ENCODE measurements at places on chromosomes 1 and 21. TPM values are rescaled to one million over a fixed set of nuclear protein-coding genes. Genes with fewer than 3 reads are reported as not detected.
A peak's percentile ranks its signal among the peaks of the same experiment; 100 is the strongest.

DNA sequence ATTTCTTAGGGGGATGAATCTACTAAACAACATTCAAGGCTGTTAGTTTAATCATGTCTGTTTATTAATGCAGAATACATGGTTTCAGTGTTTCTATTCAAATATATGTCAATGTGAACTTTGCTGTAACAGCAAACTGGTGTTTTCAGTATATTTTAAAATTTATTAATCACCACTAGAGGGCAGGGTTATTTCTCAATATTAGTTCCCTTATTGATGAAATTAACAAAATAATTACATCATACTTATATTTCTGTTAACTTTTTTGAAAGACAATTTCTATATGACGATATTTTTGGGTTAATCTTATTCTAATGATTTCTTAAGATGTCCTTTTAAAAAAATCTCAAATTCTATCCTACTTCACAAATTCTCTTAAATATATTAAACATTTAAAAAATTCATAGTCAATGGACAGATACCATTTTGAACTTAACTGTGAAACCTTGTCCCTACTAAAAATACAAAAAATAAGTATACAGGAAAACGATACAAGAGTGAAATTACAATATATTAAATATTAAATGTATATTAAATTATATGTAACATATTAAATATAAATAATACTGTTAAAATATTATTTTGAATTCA is 1034.1 kb upstream of the PRMT6 start:
- DNase-seq: peak; percentile 28

GRCh38 chr1:151790940-151791651 is 796 bp upstream of the TDRKH start:
- DNase-seq: peak; percentile 37

GRCh38 chr1:234539666-234540403 is 60.9 kb upstream of the TARBP1 start:
- DNase-seq: no peak

Gene TCHH
- total RNA-seq: 0.27 TPM

DNA sequence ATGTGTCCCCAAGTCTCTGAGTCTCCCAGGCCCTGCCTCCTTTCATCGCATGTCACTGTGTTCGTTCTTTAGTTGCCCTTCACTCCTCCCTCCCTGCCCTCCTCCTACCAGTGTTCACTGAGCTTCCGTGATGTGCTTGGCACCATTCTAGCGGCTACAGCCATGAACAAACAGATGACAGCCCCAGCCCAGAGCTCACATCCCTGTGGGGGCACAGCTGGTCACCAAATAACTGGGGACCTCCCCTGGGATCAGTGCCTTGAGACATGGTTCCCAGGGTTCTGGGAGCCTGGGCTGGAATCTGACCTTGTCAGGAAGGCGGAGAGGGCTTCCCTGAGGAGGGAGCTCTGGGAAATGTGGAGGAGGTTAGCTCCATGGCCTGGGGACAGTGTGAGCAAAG is 320.7 kb downstream of the PTPRU start:
- no peak for DNase-seq

Gene FCAMR
- not detected for total RNA-seq

- DNase-seq: no peak
Observed at GRCh38 chr1:16243215-16243610, 6.2 kb upstream of the CPLANE2 start.

Gene MAP3K21
- 2.3 TPM for total RNA-seq

DNA sequence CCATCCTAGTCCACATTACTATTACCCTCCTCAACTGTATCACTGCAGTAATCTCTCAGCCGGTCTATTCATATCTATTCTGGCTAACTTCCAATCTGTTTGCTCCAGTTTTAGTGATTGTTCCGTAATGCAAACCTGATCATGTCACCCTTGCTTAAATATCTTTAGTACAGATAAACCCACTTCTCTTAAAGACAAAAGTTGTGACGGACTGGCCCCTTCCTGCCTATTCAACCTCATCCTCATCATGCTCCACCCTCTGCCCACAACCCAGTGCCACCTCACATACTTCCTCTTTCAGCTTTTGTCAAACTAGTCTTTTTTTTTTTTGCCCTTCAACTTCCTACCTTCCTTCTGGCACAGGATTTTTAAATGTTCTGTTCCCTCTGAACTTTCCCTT is 2.8 kb upstream of the C1orf162 start:
- no peak for DNase-seq

Gene OR2T34
- total RNA-seq: not detected

Gene DDAH1
- total RNA-seq: 5.5 TPM

Gene ADGRL4
- total RNA-seq: not detected

Gene SPAG17
- total RNA-seq: not detected

Gene TFF2
- total RNA-seq: not detected

Gene PDC
- total RNA-seq: not detected

GRCh38 chr1:228853191-228853590 is 117.9 kb downstream of the RHOU start:
- DNase-seq: no peak

Gene ALG6
- total RNA-seq: 39.0 TPM

DNA sequence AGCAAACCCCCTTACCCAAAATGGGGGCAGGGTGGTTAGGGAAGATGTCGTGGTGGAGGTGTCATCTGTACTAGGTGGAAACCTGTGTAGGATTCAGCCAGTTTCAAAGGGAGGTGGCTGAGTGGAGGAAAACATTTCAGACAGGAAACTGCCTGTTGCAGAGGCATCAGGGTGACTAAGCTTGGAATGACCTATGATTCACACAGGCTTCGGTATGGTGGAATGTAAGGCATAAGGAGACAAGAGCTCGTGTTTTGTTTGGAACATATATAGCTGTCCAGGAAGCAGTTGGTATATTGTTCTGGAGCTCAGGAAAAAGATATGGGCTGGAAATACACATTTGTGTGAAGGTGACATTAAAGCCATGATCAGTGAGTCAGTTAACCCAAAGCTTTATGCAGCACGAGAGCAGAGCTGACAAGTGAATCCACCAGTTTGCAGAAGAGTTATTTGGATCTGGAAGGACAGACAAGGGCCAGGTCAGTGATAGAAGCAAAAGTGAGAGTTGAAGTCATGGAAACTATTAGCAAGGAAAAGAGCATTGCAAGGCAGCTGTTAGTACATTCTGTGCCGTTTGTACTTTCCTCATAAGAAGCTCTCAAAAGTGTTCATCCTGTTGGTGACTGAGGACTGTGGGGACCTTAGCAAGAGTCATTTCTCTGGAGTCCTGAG is 12.2 kb downstream of the UTP25 start:
- peak; percentile 88 for DNase-seq

Gene DNAJC28
- 1.1 TPM for total RNA-seq

Gene MCOLN2
- 19.3 TPM for total RNA-seq

- no peak for DNase-seq
Observed at GRCh38 chr21:38301321-38302214, 44.8 kb downstream of the KCNJ15 start.

- DNase-seq: no peak
Observed at GRCh38 chr1:215792446-215792845, 225.3 kb downstream of the KCTD3 start.

Gene PPIE
- 39.1 TPM for total RNA-seq

DNA sequence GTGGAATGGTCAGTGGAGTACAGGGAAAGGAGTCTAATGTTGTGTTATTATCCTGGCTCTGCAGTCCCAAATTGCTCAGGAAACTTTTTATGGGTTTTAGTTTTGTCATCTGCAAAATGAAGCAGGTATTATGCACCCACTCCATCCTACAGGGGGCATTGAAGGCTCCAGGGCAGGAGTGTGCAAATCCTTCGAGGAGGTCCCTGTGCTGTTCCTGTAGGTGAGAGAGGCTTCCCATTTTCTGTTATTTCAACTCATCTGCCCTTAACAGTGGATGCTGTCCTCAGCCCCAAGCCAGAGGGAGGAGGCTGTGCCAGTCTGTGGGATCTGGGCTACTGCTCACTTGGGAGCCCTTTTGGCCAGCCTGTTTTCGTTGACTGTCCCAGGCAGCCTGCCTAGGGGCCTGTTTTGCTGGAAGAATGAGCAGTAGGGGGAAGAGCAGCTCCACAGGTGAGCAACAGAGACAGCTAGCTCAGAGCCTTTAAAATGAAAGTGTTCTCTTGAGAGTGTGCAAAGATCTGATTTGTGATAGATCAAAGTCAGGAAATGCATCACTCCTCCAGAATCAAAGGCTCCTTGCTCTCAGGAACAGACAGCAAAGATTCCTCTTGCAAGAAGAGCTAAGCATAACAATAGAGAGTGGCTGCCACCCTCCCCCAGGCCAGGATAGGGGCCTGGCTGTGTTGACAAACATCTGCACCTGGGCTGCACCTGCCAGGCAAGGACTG is 317.6 kb upstream of the PROX1 start:
- DNase-seq: no peak

Gene TRNP1
- total RNA-seq: 29.5 TPM

- DNase-seq: no peak
Observed at GRCh38 chr1:245887829-245888228, 619.2 kb downstream of the SMYD3 start.

GRCh38 chr1:165036403-165036802 is 320.1 kb downstream of the LMX1A start:
- DNase-seq: no peak

GRCh38 chr1:65691152-65691900 is 101.4 kb upstream of the PDE4B start:
- DNase-seq: no peak

DNA sequence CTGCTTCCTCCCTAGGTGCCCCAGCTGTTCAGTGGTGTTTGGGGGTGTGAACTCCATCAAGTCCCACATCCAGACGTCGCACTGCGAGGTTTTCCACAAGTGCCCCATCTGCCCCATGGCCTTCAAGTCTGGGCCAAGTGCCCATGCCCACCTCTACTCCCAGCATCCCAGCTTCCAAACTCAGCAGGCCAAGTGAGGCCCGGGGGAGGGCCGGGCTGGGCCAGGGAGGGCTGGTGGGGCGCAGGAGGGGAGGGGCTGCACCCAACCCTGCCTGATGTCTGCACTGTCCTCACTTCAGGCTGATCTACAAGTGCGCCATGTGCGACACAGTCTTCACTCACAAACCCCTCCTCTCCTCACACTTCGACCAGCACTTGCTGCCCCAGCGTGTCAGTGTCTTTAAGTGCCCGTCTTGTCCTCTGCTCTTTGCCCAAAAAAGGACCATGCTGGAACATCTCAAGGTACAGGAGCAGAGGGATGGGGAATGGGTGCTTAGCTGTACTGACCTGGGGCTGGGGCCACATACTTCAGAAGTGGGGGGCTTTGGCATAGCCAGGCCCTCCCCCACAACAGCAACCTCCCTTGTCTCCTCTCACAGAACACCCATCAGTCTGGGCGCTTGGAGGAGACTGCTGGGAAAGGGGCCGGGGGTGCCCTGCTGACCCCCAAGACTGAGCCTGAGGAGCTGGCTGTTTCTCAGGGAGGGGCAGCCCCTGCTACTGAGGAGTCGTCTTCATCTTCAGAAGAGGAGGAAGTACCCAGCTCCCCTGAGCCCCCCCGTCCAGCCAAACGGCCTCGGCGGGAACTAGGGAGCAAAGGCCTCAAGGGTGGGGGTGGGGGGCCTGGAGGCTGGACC is 7.2 kb downstream of the ZNF687 start:
- DNase-seq: no peak

DNA sequence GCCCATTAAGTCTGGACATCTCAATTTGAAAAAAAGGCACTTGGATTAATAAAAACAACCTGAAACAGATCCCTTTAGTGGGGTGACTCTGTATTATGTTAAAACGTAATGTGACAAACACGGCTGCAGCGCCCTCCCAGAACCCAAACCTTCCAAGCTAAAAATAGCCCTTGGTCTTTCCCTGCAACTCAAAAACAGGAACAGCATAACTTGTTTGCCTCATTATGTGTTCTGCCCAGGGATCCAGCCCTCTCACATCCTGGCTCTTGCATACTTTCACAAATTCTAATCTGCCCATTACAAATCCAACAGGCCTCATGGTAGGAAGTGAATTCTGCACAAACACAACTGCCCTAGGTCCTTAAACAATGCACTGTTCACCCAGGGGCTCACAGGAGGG is 94.7 kb upstream of the GADD45A start:
- no peak for DNase-seq

Gene TNFRSF1B
- total RNA-seq: 5.0 TPM

- DNase-seq: peak; percentile 72
Observed at GRCh38 chr1:39091845-39092645, 65.9 kb downstream of the NDUFS5 start.

Gene SYF2
- 67.4 TPM for total RNA-seq
